ENCODE measurements at places on chromosomes 3 and 15. TPM values are rescaled to one million over a fixed set of nuclear protein-coding genes. Genes with fewer than 3 reads are reported as not detected.

Gene CATSPER2
- total RNA-seq: 0.10 TPM

Gene FILIP1L
- 43.2 TPM for total RNA-seq

Gene CCDC9B
- total RNA-seq: 9.4 TPM

Gene TMEM40
- 0.74 TPM for total RNA-seq

- DNase-seq: no peak
Measured at GRCh38 chr15:75597667-75598341, 18.7 kb upstream of the PTPN9 start.

DNA sequence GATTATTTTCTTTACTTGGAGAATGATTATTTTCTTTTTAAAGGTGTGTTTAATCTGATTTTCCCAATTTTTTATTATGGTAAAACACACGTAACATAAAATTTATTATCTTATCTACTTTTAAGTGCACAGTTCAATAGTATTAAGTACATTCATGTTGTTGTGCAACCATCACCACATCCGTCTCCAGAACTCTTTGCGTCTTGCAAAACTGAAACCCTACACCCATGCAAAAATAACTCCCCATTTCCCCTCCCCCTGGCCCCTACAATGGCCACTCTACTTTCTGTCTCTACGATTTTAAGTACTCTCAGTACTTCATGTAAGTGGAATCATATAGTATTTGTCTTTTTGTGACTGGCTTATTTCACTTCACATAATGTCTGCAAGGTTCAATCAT is 230.7 kb downstream of the SATB1 start:
- DNase-seq: no peak

- no peak for DNase-seq
Measured at GRCh38 chr3:13569641-13570390, 20.9 kb downstream of the FBLN2 start.

Gene WNT7A
- 0.15 TPM for total RNA-seq

Gene FBXO40
- not detected for total RNA-seq

- DNase-seq: no peak
Measured at GRCh38 chr15:40251486-40252140, 12.8 kb downstream of the PAK6 start.

- DNase-seq: peak; percentile 90
Measured at GRCh38 chr3:192884777-192885773, 32.6 kb downstream of the MB21D2 start.

- no peak for DNase-seq
Measured at GRCh38 chr15:62250186-62250585, 85.1 kb upstream of the C2CD4B start.

- DNase-seq: peak; percentile 88
Measured at GRCh38 chr3:131543714-131544113, 40.9 kb upstream of the MRPL3 start.

- DNase-seq: no peak
Measured at GRCh38 chr3:197522881-197523441, 32.8 kb downstream of the BDH1 start.

GRCh38 chr15:98035577-98036010 is 75.1 kb downstream of the ARRDC4 start:
- peak; percentile 20 for DNase-seq

Gene CNTN4
- total RNA-seq: not detected

GRCh38 chr3:184250167-184250828 is 826 bp downstream of the EEF1AKMT4 start:
- peak; percentile 94 for DNase-seq

Gene RTP2
- total RNA-seq: not detected

DNA sequence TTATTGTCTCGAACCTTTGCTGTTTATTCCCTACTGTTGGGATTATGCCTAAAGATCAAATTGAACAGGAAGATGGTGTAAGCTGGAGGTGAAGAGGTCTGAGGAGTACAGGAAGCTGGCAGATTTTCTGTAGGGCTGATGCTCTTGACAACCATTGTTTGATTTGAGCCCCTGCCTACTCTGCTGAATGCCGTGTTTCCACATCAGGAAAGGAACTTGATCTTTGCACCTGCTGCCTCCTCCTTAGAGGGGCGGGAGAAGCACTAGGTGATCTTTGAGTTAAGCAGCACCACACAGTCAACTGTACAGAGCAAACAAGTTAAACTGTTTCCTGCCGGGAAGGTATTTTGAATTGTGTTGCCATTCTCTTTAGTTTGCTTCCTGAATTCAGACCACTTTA is 364.6 kb upstream of the EPHA6 start:
- no peak for DNase-seq

GRCh38 chr15:78992416-78993256 is 47.8 kb upstream of the CTSH start:
- no peak for DNase-seq

Gene TBC1D23
- total RNA-seq: 81.2 TPM

Gene PLSCR5
- not detected for total RNA-seq

DNA sequence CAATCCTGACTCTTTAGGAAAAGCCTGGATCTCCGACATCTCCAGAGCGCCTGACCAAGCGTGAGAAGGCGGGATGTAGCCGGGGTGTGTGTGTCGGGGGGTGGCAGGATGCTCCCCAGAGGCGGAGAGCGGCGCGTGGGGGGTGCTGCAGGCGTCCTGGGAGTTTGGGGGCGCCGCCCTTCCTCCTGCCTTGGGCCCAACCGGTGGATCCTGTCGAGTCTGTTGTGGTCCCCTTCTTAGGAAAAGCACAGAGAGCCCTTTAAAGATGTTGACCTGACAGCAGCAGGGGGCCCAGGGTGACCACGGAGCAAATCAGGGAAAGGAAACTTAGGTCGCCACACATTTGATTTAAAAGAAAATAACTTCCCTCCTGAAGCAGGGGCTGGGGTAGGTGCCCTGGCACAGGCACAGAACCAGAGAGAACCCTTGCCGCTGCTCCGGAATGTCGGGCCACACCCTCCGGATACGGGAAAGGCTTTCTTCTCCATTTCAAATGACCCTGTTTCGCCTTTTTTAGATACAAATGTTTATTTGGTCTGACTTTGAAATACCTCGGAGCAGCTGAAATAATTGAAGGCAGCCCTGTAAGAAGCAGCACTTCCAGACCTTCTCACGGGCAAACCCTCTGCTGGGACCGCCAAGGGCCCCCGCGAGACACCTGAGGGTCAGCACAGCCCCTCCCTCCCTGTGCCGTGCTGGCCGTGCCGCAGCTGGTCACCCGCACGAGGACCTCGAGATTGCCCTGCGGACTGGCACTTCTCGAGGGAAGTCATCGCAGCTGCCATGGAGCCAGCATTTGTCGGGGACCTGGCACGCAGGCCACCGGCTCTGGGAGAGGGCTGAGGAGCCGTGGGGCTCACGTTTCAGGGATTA is 102.9 kb upstream of the KLF13 start:
- no peak for DNase-seq

Gene FEZF2
- total RNA-seq: not detected

GRCh38 chr3:150798122-150798618 is 35.2 kb upstream of the SIAH2 start:
- DNase-seq: peak; percentile 25

GRCh38 chr15:81480645-81481053 is 106.6 kb upstream of the TMC3 start:
- peak; percentile 40 for DNase-seq

GRCh38 chr15:94234300-94234699 is 2.9 kb downstream of the MCTP2 start:
- DNase-seq: peak; percentile 16

Data from M059J (cell line).